ENCODE measurements at places on chromosomes 12 and 14. TPM values are rescaled to one million over a fixed set of nuclear protein-coding genes. Genes with fewer than 3 reads are reported as not detected.

- DNase-seq = no peak
These were observed 19.5 kb upstream of the FZD10 start for GRCh38 chr12:130142736-130143135.

- DNase-seq = no peak
These were observed 17.7 kb upstream of the POP5 start for GRCh38 chr12:120598674-120599463.

GRCh38 chr14:79598339-79598738 lies 613.0 kb downstream of the DIO2 start:
- no peak for DNase-seq

GRCh38 chr12:1978078-1978862 lies 26.0 kb downstream of the DCP1B start:
- DNase-seq = no peak

- no peak for DNase-seq
These were observed at the start of gene CLEC6A for GRCh38 chr12:8455727-8456360. Gene CLEC6A, plus strand, starts transcription at chr12:8455962. Its CDS starts 150 bp downstream, at chr12:8456112.

DNA sequence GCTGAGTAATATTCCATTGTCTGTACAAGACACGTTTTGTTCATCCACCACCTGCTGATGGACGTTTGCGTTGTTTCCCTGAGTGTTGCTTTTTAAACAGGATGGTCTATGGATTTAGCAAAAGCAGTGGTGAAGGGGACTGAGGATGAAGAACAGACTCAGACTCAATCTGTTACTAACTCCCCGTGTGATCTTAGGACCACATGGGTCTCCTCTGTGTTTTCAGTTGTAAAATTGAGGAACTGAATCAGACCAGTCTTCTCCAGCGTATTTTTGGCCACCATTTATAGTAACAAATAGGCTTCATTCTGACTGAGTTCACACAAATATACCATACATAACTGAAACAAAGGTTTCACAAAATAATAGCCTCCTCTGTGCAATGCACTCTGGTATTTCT lies 85.6 kb downstream of the FOXN3 start:
- no peak for DNase-seq

Gene LRIG3
- polyA plus RNA-seq = 0.03 TPM

Measured in SK-N-SH (cell line).